ENCODE measurements at places on chromosomes 16 and 17. TPM values are rescaled to one million over a fixed set of nuclear protein-coding genes. Genes with fewer than 3 reads are reported as not detected.

Gene ACAP1
- total RNA-seq, result 0.45 TPM

Gene HOXB4
- 0.09 TPM for total RNA-seq

Gene KRT20
- total RNA-seq, result 0.82 TPM

Gene BCL6B
- total RNA-seq, result 2.1 TPM

Gene TAT
- total RNA-seq, result not detected

Gene DOC2A
- total RNA-seq, result 6.2 TPM

Gene RND2
- total RNA-seq, result 8.9 TPM

Gene GRB7
- total RNA-seq, result not detected

Data from cerebellum (tissue), 4 donors.